Thoracic aorta (tissue), 2 donors: ENCODE measurements at places on chromosomes 2 and 18. TPM values are rescaled to one million over a fixed set of nuclear protein-coding genes. Genes with fewer than 3 reads are reported as not detected.

DNA sequence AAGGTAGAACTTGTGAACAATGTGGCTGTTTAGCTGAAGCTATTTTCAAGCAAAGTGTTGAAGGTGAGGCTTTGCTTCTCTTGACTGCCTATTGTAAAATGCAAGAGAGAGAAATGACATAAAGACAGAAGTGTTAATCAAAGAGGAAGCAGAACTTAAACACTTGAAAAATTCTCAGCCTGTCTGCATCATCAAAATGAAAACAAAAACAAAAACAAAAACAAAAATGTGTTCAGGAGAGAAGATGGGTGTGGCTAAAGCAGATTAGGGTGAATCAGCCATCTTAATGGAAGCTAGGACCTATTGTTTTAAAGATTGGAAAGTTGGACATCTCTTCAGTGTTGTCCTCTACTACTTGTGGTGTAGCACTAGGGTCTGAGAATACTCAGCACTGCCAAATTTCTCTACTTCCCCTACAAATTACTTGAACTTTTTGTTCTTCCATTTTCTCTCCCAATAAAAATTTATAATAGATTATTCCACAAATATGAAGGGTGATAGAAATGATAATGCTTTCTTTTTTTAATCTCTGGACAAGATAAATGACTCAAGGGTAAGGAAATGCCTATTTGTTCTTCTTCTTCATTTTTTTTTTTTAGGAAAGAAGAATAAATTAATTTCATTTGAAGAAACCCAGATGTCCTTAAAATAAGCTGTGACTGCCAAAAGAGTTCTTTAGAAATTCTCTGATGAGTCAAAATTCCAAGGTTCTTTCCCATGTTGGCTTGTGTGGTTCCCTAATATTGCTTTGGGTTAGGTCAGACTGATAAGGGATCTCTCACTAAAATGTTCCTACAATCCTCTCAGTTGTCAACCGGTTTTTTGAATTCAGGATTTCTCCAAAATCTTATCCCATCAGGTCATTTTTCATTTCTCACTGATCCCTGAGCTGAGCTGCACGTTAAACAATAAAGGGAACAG is 571.2 kb upstream of the ZEB2 start:
- no peak for DNase-seq

GRCh38 chr2:24785671-24786321 is 7.4 kb downstream of the PTRHD1 start:
- no peak for DNase-seq

DNA sequence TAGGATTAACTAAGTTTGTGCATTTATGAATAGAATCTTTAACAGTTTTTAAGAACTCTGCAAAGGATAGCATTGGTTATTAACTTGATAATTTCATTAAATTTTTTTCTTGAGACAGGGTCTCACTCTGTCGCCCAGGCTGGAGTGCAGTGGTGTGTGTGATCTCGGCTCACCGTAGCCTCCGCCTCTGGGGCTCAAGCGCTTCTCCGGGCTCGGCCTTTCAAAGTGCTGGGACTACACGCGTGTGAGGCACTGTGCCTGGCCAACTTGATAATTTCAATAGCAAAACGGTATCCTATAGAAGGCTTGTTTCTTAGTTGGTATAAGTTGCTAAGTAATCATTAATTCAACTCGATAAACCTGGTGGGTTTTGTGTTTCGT is 38.0 kb downstream of the ADNP2 start:
- no peak for DNase-seq

DNA sequence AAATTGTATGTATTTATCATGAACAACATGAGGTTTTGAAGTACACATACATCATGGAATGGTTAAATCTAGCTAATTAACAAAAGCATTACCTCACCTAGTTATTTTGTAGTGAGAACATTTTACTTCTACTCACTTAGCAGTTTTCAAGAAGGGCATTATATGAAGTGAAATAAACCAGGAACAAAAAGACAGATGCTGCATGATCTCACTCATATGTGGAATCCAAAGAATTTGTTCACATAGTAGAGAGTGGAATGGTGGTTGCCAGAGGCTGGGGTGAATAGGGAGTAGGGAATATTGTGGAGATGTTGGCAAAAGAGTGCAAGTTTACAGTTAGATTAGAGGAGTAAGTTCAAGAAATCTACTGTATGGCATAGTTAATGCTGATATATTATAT is 292.0 kb downstream of the ASXL3 start:
- no peak for DNase-seq

- DNase-seq: no peak
Observed at GRCh38 chr2:46545015-46545839, 65.9 kb downstream of the TMEM247 start.

DNA sequence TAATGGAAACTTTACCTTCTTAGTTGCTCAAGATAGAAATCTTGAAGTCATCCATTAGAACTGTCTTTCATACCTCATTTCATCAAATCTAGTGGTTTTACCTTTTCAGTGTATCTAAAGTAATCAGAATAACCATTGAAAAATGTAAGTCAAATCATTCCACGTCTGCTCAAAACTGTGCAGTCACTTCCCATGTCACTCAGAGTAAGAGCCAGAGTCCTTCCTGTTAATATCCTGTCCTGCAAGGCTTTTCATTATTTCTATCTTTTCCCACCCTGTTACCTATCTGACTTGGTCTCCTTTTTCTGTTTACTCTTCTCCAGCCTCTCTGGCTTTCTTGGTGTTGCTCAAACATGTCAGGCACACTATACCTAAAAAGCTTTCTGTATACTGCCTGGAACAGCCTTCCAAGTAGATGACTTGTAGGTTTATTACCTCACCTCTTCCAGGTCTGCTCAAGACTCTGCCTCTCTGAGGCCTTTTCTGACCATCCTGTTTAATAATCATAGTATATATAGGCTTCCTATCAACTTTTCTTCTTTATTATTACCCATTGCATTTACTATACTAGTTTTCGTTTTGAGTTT is 3.4 kb downstream of the C2orf69 start:
- no peak for DNase-seq

DNA sequence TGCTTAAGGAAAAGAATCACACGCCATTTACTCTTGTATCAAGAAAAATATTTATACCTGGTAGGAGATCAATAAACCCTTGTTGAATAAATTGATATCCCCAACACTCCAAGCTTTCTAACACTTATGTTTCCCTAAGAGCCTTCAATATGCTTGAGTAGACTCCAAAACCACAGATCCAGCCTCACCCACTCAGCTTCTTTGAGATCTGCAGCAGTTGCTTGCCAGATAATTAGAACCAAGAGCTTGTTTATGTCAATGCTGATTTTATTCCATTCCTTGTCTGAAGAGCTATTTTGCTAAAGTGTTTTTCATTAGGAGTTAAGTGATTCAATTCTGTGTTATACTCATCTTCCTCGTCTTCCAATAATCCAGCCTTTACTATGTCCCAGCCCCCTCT is 26.3 kb upstream of the CRIM1 start:
- DNase-seq: no peak

- no peak for DNase-seq
Observed at GRCh38 chr2:218334531-218334930, 22.1 kb upstream of the CATIP start.

- DNase-seq: no peak
Observed at GRCh38 chr2:204026294-204026693, 89.7 kb downstream of the ICOS start.

DNA sequence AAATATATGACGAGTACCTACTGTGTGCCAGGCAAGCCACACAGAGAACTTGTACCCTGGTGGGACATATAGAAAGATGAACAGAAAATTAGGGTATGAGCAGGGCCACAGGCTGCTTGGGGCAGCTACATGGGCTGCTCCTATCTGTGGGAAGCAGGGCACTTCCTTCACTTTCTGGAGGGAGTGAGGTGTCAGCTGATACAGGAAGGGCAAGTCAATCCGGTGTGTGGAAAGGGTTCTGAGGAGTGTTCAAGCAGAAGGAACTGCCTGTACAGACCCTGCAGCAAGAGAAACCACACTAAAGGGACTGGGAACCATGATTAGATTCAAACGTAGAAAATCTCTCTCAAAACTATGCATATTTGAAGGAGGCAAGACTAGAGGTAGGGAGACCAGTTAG is 58.6 kb upstream of the BCL11A start:
- DNase-seq: no peak

- no peak for DNase-seq
Observed at GRCh38 chr2:241680827-241681599, 5.6 kb downstream of the DTYMK start.

GRCh38 chr2:150860301-150860700 is 372.8 kb upstream of the RND3 start:
- no peak for DNase-seq

- DNase-seq: no peak
Observed at GRCh38 chr18:45553723-45554388, 61.4 kb upstream of the SLC14A2 start.

- DNase-seq: no peak
Observed at GRCh38 chr2:70498054-70498453, 55.6 kb downstream of the TGFA start.

DNA sequence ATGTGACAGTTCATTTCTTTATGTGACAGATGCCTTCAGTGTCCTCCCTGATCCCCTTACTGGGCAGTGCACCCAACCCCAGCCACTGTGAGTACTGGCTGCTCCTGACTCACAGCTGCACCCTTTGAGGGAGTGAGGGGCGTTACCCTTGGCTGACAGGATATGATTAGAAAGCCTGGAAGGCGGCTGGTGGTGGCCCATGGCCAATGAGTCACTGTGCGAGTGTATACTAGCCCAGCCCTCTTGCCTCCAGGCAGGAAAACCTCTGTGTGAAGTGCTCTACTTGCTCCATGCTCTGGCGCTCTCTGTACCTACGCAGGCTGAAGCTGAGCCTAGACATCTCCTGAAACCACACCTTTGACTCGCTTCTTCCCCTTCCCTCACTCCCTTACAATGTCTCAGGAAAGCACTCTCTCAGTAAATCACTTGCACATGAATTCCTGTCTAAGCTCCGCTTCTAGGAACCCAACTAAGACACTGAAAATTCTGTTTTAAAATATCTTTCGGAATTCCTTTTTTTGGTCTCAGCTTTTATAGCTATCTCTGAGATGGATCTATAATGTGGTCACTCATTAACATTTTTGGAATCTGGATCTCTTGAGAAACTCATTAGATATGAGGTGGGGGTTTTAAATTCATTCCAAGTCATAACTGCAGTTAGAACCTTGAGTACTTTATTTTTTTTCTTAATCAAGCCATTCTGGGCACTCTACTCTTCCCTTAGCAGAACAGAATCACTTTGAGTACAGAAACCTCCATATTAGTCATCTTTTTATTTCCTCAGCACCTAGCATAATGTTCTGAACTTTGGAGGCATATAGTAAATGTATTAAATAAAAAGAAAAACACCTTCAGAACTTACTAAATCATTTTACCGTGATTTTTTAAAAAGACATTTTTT is 25.3 kb upstream of the STAM2 start:
- DNase-seq: peak; percentile 87

DNA sequence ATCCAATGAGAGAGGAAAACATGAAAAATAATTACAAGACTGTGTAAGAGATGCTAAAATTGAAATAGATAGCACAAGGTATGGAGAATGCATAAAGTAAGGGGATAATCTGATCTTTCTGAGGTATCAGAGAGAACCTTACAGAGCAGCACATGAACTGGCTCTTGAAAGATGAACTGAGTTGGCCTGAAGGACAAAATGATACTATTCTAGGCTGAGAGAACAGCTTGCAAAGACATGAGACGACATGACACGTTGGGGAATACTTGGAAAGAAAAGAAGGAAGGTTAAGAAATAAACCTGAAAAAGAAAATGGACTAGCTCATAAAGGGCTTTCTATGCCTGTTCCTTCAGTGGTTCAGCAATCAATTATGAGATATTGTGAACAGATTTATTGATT is 152.7 kb upstream of the MYO3B start:
- DNase-seq: no peak

- no peak for DNase-seq
Observed at GRCh38 chr2:134705861-134706586, 12.8 kb downstream of the TMEM163 start.

GRCh38 chr2:237525559-237526157 is 38.6 kb downstream of the MLPH start:
- no peak for DNase-seq

DNA sequence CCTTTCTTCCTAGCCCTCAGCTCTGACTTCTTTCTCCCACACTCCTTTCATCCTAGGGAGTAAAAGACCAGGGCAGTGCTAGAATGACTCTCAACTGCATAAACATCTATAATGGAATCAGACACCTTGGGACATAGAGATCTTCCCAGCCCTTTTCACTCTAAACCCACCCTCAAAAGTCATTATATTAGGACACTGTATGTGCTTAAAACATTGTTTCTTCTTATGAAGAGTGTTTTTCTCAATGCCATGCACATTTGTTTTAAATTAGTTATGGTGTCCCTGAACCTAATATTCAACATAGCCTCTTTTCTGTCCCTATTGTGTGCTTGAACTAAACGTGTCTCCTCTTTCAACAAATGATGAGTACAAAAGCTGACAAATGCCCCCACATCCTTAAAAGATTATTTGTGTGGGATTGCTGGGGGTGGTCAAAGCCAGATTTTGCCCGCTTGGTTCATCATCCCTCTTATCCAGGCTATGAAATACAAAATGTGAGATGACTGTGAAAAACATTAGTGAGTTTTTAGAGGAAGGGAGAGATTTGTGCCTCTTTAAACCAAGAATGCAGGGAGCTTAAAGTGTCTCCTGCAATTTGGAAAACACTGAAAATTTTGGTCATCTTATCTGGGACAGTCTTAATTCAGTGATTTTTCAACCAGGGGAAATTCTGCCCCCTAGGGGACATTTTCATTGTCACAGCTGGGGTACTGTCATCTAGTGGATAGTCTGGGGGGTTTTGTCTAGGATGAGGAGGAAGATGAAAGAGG is 29.0 kb downstream of the SERPINB5 start:
- DNase-seq: no peak

- DNase-seq: no peak
Observed at GRCh38 chr18:3104190-3105054, 91.5 kb upstream of the LPIN2 start.

DNA sequence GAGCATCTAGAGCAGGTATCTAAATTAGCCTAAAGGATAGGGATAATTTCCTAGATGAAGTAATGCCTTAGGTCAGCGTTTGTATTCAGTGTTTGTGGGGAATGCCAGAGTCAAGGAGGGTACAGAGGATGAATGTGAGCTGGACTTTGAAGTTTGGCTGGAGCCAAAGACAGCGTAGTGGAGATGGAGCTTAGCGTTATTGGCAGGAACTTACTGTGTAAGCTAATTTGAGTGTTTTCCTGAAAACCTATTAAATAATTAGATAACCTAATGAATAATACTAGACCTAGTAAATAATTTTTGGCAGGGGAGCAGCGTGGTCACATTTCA is 4.2 kb downstream of the RNF138 start:
- DNase-seq: no peak

GRCh38 chr2:168348076-168348475 is 100.7 kb upstream of the STK39 start:
- no peak for DNase-seq

- no peak for DNase-seq
Observed at GRCh38 chr2:220434385-220434784, 807.0 kb downstream of the SLC4A3 start.

Gene RAB6C
- not detected for total RNA-seq

Gene ATP6V1B1
- 1.4 TPM for total RNA-seq

Gene PLA2R1
- total RNA-seq: 28.3 TPM

Gene MYO7B
- total RNA-seq: 0.78 TPM

Gene FBXO15
- 1.8 TPM for total RNA-seq

Gene CFC1
- total RNA-seq: not detected

Gene SCN9A
- total RNA-seq: 3.8 TPM

Gene CHST10
- 8.5 TPM for total RNA-seq

Gene MAIP1
- 8.6 TPM for total RNA-seq

Gene AQP4
- not detected for total RNA-seq

Gene PDE11A
- 0.28 TPM for total RNA-seq

Gene RESP18
- total RNA-seq: not detected

Gene LIMS2
- 177 TPM for total RNA-seq
